ENCODE measurements at places on chromosomes 1 and 21.

DNA sequence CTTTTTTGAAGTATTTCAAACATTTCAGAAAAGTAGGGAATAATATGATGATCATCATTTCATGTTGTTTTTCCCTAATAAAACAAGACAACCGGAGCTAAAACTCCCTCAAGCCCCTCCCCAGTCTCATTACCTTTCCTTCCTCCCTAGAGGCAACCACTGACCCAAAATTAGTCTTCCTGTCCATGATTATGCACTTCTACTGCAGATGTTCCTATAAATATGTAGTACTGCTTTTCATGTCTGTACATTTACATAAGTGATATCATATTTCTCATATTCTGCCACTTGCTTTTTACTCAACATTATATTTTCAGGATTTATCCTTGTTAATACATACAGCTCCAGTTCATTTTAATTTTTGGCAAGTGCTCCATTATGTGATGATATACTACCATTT lies 58.7 kb upstream of the GOLT1A start:
- no peak for DNase-seq

- no peak for DNase-seq
Measured at GRCh38 chr1:6270401-6270800, 9.5 kb upstream of the GPR153 start.

GRCh38 chr21:41865002-41865777 lies 14.0 kb downstream of the PRDM15 start:
- no peak for DNase-seq

DNA sequence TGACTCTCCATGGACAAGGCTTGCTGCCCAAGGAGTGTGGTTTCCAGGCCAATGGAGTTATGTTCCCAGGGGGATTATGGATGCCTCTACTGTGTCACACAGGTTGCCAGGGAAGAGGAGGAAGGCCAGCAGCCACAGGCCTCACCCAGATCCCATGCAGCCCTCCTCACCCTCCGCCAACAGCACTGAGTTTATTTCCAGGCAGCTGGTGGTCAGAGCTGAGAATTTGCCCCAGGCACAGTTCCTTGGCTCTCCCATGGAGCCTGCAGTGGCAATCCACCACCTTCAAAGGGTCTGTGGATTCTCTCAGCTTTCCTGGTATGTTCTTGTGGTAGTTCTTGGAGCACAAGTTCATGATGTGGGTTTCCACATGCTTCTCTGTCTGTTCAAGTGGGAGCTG lies 79.2 kb downstream of the NTNG1 start:
- no peak for DNase-seq

DNA sequence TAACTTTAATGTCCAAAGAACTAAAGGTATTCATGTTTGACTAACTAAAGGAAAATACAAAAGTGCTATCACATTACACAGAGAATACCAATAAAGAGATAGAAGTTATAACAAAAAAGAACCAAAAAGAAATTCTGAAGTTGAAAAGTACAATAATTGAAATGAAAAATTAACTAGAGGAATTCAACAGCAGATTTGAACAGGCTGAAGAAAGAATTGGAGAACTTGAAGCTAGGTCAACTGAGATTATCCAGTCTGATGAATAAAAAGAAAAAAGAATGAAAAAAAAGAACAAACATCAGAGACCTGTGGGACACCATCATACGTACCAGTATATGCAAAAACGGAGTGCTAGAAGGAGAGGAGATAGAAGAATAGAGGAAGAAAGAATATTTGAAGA lies 78.5 kb downstream of the NUP210L start:
- no peak for DNase-seq

- DNase-seq, result peak; percentile 55
Measured at GRCh38 chr1:58739856-58740466, 40.1 kb upstream of the MYSM1 start.

GRCh38 chr1:165463978-165464377 lies 19.1 kb upstream of the RXRG start:
- DNase-seq, result no peak

- DNase-seq, result no peak
Measured at GRCh38 chr1:110714374-110714995, 39.7 kb upstream of the KCNA3 start.

- no peak for DNase-seq
Measured at GRCh38 chr1:208136459-208137182, 107.6 kb downstream of the PLXNA2 start.

- no peak for DNase-seq
Measured at GRCh38 chr1:28835237-28835650, 23.3 kb downstream of the OPRD1 start.

GRCh38 chr1:14682941-14683621 lies 84.6 kb downstream of the KAZN start:
- no peak for DNase-seq
